Suprapubic skin (tissue), 4 donors: ENCODE measurements at places on chromosomes 3 and 15.

DNA sequence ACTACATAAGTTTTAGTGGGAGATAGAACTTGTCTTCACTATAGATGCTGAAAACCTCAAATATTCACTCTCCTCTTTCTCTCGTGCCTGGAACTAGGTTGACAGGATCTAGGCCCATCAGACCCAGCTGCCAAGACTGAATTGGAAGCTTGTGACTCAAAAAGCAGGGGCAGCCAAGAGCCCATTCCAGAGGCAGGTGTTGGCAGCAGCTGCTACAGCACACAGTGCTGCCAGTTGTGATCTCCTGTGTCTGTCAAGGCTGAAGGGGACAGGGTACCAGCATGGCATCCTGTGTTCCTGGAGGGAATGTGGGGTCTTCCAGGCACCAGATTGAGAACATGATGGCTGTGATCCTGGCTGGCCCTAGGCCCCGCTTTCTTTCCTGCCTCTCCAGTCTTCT is 92.5 kb upstream of the MB21D2 start:
- DNase-seq: no peak

DNA sequence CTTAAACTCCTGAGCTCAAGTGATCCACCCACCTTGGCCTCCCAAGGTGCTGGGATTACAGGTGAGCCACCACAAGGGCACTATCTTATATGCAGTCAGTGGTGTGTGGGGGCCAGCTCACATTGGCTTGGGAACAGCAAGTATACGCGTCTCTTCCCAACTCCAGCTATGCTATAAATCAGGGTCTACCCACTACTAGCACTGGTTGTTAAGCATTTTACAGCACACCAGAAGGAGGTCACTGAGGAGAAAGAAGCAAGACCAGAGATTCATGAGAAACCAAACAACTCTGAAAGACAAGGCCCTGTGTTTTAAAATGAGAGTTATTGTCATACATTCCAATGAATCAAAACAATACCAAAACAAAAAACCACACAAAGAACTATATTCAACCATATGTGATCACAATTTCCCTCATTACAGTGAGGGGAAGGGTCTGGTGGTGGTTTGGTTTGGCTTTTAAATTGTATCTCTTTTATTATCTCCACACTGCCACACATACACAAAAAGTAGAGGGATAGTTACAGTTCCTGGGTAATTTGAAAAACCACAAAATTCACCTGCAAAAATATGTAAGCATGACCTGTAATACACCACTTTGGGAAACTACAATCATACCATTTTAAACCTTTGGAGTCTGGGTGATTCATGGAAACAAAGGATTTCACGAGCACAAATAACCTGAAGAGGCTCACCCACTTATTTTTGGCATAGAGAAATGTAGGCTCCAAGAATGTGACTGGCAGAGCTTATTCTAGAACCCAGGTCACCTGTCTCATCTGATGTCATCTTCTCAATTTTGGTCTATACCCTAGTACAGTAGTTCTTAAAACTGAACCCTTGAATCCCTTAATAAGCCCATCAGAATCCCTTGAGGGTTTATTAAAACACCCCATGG is 5.2 kb downstream of the MAGI1 start:
- no peak for DNase-seq

GRCh38 chr3:159453945-159454344 is 534.7 kb upstream of the IL12A start:
- no peak for DNase-seq

DNA sequence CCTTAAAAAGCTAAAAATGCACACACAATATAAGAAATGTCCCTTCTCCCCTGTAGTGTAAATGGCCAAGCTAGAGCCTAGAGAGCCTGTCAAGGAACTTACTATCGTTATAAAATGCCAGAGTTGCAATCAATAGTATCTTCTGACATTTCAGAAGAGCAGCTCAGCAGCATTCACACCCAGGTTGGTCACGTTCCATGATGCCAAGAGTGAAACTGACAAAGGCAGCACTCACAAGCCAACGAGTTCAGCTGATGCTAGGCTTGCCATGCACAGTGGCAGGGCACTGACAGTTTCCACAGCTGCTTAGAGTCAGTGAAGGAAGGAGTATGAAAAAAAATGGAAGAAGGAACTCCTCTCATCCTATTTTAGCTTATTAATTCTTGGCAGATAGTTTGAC is 331.4 kb upstream of the CCDC54 start:
- DNase-seq: no peak

DNA sequence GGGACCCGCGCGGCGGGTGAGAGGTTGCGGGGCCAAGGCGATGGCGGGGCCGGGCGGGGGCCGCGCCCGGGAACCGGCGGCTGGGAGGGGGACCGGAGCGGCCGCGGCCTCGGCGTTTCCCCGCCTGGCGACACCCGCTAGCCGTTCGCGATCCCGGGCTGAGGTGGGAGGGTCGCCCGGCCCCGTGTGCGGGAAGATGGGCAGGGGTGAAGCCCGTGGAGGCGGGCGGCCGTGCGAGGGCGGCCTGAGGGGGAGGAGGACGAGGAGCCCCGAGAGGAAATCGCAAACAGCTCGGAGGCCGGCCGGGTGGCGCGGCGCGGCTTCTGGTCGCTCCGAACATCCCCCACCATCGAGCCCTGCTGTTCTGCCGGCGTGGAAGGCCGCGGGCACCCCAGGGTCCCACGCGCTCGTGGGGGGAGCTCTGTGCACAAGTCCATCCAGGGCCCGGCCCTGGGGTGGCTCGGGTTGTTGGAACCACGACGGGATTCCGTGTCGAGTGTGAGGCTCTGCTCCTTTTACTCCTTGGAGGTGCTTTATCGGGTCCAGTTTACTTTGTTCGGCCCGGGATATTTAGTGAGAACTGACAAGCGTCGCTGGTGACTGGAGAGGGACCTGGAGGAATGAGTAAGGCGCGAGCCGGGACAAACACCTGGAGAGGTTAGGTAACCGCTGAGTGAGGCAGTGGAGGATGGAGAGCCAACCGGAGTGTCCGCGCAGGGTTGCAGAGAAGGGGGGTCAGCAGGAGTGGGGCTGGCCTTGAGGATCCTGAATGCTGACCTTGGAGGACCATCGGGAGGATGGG is 728 bp downstream of the CRTC3 start:
- DNase-seq: no peak
